Effector CD8-positive, alpha-beta T cell (primary cell): ENCODE measurements at places on chromosomes 3 and 15.

GRCh38 chr3:69181592-69182211, 59.3 kb upstream of the LMOD3 start:
- DNase-seq = no peak

GRCh38 chr3:64411101-64411500, 185.8 kb upstream of the PRICKLE2 start:
- DNase-seq = no peak

GRCh38 chr3:149207475-149207874, 14.2 kb downstream of the CP start:
- DNase-seq = no peak

- DNase-seq = no peak
Measured at GRCh38 chr3:52880474-52880873, 16.9 kb downstream of the STIMATE start.

- DNase-seq = no peak
Measured at GRCh38 chr3:22349215-22349851, 598.3 kb upstream of the ZNF385D start.

GRCh38 chr3:32195995-32196540, 42.4 kb upstream of the CMTM8 start:
- DNase-seq = no peak

GRCh38 chr15:35698966-35699575, 153.1 kb upstream of the DPH6 start:
- DNase-seq = no peak

DNA sequence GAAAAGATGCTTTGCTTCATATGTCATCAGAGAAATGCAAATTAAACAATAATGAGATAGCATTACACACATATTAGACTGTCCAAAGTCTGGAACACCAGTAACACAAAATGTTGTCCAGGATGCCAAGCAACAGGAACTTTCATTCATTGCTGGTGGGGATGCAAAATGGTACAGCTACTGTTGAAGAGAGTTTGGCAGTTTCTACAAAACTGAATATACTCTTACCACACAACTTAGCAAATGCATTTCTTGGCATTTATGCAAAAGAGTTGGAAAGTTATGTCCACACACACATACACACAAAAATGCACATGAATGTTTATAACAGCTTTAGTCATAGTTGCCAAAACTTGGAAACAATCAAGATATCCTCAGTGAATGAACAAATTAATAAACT, 195.2 kb upstream of the MME start:
- no peak for DNase-seq

- no peak for DNase-seq
Measured at GRCh38 chr3:129006864-129007263, 5.8 kb downstream of the EFCC1 start.

DNA sequence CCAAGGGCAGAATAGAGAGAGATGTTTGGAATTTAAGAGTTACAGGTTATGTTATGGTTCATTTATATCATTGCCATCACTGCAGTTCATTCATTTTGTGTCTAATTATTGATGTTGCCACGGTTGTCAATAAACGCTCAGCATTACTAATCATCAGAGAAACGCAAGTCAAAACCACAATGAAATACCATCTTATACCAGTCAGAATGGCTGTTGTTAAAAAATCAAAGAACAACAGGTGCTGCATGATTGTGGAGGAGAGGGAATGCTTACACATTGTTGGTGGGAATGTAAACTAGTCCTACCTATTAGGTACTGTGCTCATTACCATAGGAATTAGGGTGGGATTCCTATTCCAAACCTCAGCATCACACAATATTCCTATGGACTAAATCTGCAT, 350.5 kb downstream of the TIGIT start:
- no peak for DNase-seq

- DNase-seq = no peak
Measured at GRCh38 chr3:81308306-81308705, 453.1 kb downstream of the GBE1 start.

DNA sequence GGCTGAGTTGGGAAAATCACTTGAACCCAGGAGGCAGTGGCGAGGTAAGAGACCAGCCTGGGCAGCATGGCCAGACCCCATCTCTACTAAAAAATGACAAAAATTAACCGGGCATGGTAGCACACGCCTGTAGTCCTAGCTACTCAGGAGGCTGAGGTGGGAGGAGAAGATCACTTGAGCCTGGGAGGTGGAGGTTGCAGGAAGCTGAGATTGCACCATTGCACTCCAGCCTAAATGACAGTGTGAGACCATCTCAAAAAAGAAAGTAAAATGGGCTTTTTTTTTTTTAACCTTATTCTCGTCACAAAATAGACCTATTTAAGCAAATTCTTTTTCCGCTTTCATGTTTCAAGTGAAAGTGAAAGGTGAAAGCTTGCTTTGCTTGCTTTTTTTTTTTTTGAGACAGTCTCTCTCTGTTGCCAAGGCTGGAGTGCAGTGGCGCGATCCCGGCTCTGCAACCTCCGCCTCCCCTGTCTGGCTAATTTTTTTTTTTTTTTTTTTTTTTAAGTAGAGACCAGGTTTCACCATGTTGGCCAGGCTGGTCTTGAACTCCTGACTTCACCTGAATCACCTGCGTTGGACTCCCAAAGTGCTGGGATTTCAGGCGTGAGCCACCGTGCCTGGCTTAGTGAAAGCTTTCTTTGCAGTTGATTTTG, 3.6 kb downstream of the PDIA3 start:
- DNase-seq = peak; percentile 11

GRCh38 chr15:57452090-57452754, 75.9 kb downstream of the CGNL1 start:
- DNase-seq = no peak

DNA sequence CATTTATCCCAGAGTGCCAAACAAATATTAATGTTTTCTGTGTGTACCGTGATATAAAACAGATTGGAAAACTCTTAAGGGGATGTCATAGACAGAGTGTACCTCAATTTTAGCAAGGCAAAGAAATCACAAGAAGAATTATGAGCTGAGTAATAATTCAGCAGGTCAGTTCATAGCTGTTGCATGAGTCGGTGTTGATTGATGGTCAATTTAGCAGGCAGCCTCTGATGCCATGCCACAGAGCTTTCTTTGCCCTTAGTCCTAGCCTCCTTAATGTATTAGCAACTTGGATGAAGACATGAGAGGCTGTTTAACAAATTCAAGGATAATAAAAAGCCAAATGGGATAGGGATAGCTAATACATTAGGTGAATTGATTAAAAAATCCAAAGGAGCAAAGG, 6.8 kb downstream of the SLC35A5 start:
- no peak for DNase-seq

DNA sequence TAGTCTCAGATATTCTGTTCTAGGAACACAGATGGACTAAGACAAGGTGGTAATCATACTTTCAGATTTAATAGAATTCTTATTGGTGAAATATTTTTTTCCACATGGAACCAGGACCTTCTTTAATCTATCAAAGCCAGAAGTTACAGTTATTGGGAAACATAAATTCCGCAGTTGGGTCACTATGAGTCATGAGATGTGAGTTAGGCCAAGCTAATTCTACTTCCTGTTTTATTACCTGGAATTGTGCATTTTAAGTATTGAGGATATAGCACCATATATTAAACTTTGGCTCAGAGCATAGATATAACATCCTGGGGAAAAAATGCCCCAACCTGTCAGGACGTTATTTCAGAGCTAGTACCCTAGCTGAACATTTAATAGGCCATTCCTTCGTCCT, 96.4 kb upstream of the P3H2 start:
- no peak for DNase-seq

- DNase-seq = no peak
Measured at GRCh38 chr3:171284308-171285075, 175.7 kb downstream of the TNIK start.

GRCh38 chr3:13063225-13063624, 10.0 kb downstream of the IQSEC1 start:
- no peak for DNase-seq

DNA sequence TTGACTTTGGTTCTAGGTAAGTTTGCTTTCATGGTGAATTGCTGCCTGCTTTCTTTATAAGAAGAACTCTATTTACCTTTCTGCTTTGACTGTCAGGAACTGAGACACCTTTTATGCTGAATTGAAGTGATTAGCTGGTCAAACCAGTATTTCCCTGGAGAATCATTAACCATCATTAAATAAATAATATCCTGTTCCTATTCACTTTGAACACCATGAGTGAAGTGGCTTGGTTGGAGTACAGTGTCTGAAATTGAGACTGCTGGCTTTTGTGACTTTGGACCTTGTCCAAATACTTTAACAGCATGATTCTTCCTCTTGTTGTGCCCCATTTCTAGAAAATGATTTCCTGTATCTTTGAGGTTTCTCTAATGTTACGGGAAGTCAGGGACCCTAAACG, 5.6 kb upstream of the TMEM62 start:
- DNase-seq = no peak

DNA sequence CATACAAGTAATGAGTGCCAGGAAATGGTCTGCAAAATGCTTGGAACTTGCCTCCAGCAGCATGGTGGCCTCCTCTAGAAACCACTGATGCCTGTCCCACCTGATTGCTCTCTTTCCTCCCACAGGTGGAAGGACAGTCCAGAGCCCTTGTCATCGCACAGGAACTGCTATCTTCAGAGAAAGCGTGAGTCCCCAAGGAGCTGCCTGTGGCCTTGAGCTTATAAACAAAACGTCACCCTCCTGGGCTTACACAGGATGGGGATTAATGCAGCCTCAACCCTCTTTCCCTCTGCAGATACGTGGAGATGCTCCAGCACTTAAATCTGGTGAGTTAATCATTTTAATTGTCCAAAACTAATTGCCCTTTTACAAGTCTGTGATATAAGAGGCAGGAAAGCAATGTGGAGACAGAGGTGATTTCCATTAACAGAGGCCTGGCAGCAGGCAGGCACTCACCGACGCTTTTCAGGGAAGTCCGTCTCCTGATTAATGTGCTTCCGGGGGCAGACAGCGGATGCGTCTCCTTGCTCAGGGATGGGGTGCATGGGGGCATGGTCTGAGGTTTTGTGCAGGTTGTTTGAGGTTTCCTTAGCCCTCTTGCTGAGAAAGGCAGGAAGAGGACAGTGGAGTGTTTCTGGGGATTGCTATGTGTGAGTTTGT, 61.8 kb downstream of the FGD5 start:
- DNase-seq = no peak

DNA sequence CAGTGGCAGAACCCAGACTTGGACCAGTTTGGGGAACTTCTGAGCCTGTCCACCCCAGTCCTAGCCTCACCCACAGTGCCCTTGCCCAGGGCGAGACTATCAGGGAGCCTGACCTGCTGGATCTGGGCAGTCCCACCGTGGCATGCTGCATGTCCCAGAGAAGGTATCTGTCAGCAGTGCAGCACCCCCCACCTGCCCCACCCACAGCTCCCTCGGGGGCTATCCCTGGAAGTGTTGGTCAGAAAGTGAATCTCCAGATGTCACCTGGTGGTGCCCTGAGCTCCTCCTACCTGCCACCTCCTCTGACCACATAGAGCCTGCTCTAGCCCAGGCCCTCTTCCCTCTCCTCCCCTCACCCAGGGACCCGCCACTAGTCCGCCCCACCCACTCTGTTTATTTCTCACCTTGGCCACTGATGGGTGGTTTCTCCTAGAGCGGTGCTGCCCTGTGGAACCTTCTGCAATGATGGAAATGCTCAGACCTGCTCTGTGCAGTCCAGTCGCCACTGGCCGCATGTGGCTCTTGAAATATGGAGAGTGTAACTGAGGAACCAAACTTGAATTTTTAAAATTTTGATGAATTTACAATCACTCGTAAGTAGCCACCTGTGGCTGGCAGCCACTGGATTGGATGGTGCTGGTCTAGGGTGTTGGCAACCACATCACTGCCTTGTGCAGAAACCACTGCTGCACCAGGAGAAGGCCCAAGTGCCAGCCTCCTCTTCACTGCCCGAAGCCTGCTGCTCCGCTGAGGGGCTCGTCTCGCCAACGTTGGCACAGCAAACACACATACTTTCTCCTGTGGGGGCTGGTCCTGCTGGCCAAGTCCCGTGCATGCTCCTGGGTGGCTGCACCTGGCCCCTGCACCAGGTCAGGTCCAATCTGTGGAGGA, 13.1 kb downstream of the HDAC11 start:
- DNase-seq = no peak

- no peak for DNase-seq
Measured at GRCh38 chr3:135148398-135149020, 353.4 kb downstream of the EPHB1 start.

- DNase-seq = no peak
Measured at GRCh38 chr3:142794508-142794907, 70.7 kb downstream of the TRPC1 start.

GRCh38 chr15:79994615-79995014, 23.6 kb upstream of the BCL2A1 start:
- DNase-seq = no peak

DNA sequence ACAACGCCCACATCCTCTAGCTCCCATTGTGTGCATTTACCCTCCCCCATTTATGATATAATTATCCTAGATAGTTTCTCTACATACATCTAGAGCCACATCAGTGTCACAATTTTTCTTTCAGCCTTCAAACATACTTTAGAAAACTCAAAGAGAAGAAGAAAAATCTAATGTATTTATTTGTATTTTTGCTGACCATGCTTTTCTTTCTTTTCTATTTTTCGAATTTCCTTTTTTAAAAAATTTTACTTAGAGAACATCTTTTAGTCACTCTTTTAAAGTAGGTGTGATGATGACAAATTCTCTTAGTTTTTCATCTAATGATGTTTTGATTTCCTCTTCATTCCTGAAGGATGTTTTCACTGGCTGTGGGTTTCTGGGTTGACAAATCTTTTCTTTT, 117.0 kb upstream of the CHL1 start:
- no peak for DNase-seq

DNA sequence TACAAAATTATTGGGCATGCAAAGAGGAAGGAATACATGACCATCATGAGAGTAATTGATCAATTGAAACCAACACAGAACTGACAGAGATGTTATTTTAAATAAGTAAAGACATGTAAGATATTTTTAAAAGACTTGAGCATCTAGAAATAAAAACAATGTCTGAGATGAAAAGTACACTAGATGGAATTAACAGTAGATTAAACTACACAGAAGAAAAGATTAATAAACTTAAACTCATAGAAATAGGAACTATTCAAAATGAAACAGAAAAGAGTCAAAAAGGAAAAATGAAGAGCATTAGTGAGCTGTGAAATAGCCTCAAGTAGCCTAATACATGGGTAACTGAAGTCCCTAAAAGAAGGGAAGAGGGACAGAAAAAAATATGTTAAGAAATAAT, 8.5 kb upstream of the ARF4 start:
- no peak for DNase-seq

DNA sequence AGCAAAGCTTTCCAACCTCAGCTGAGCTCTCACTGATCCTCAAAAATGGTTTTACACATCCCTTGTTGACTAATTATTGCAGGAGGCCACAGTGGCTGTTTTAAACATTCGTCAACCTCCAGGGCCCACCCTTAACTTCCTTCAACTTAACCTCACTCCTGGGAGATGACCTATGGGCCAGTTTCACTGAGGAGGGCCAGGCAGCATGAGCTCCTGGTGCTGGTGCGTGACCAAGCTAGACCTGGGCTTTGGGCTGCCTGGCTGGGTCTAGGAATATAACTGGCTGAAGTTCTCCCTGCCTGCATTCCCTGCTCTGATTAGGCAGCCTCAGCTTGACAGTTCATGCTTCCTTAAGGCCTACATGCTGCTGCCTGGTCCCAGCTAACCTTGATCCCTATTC, 273.7 kb upstream of the ATP11B start:
- DNase-seq = no peak
